ENCODE measurements at places on chromosomes 7 and 10.

DNA sequence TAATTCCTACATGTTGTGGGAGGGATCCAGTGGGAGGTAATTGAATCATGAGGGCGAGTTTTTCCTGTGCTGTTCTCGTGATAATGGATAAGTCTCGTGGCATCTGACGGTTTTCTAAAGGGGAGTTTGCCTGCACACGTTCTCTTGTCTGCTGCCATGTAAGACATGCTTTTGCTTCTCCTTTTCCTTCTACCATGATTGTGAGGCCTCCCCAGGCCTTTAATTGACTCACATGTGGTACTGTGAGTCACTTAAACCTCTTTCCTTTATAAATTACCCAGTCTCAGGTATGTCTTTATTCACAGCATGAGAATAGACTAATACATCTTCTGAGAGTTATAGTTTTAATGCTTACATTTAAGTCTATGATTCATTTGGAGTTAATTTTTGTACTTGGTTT lies 22.6 kb upstream of the CPN1 start:
- H3K27me3 ChIP-seq = no peaks in the 10 kb centered on the region
- no peak overlapping the region for H3K27ac ChIP-seq
- H3K4me1 ChIP-seq = no peaks in the 10 kb centered on the region
- no peaks in the 10 kb centered on the region for H3K36me3 ChIP-seq
- no peak for DNase-seq
- no peak overlapping the region for H3K4me3 ChIP-seq

- no peaks in the 10 kb centered on the region for H3K27me3 ChIP-seq
- H3K36me3 ChIP-seq = no peaks in the 10 kb centered on the region
- H3K27ac ChIP-seq = no peak overlapping the region
- H3K4me3 ChIP-seq = no peak overlapping the region
Observed at GRCh38 chr10:82847242-82847641, 972.2 kb downstream of the NRG3 start.

- no peak for DNase-seq
- H3K4me3 ChIP-seq = no peak overlapping the region
- H3K27me3 ChIP-seq = no peaks in the 10 kb centered on the region
- no peak overlapping the region for H3K27ac ChIP-seq
- no peaks in the 10 kb centered on the region for H3K36me3 ChIP-seq
- H3K4me1 ChIP-seq = peaks cover 3% of the 10 kb centered on the region
Observed at GRCh38 chr10:97708167-97708566, 5.4 kb upstream of the MARVELD1 start.

GRCh38 chr7:25520516-25520915 lies 292.2 kb upstream of the NPVF start:
- H3K4me1 ChIP-seq = no peaks in the 10 kb centered on the region
- DNase-seq = no peak
- no peak overlapping the region for H3K27ac ChIP-seq
- no peaks in the 10 kb centered on the region for H3K27me3 ChIP-seq
- no peak overlapping the region for H3K4me3 ChIP-seq
- H3K36me3 ChIP-seq = no peaks in the 10 kb centered on the region

GRCh38 chr7:3552499-3552898 lies 251.4 kb downstream of the SDK1 start:
- no peaks in the 10 kb centered on the region for H3K27me3 ChIP-seq
- H3K36me3 ChIP-seq = no peaks in the 10 kb centered on the region
- no peak overlapping the region for H3K27ac ChIP-seq
- peaks cover 3% of the 10 kb centered on the region for H3K4me1 ChIP-seq
- H3K4me3 ChIP-seq = no peak overlapping the region

GRCh38 chr7:31051598-31052486 lies at the start of gene ADCYAP1R1:
TSS of gene ADCYAP1R1 (plus strand) at chr7:31052308. CDS start at chr7:31063265, 10,957 bp downstream.
- peaks cover 9% of the 10 kb centered on the region for H3K27me3 ChIP-seq
- H3K27ac ChIP-seq = no peak within 1 kb of the TSS
- no peaks in the 10 kb centered on the region for H3K36me3 ChIP-seq
- DNase-seq = no peak
- peak within 1 kb of the TSS; percentile 61 for H3K4me3 ChIP-seq
- H3K4me1 ChIP-seq = no peaks in the 10 kb centered on the region

GRCh38 chr10:13722747-13723653 lies 136.2 kb downstream of the PRPF18 start:
- no peaks in the 10 kb centered on the region for H3K36me3 ChIP-seq
- no peaks in the 10 kb centered on the region for H3K4me1 ChIP-seq
- H3K27me3 ChIP-seq = no peaks in the 10 kb centered on the region
- H3K27ac ChIP-seq = no peak overlapping the region
- no peak overlapping the region for H3K4me3 ChIP-seq

DNA sequence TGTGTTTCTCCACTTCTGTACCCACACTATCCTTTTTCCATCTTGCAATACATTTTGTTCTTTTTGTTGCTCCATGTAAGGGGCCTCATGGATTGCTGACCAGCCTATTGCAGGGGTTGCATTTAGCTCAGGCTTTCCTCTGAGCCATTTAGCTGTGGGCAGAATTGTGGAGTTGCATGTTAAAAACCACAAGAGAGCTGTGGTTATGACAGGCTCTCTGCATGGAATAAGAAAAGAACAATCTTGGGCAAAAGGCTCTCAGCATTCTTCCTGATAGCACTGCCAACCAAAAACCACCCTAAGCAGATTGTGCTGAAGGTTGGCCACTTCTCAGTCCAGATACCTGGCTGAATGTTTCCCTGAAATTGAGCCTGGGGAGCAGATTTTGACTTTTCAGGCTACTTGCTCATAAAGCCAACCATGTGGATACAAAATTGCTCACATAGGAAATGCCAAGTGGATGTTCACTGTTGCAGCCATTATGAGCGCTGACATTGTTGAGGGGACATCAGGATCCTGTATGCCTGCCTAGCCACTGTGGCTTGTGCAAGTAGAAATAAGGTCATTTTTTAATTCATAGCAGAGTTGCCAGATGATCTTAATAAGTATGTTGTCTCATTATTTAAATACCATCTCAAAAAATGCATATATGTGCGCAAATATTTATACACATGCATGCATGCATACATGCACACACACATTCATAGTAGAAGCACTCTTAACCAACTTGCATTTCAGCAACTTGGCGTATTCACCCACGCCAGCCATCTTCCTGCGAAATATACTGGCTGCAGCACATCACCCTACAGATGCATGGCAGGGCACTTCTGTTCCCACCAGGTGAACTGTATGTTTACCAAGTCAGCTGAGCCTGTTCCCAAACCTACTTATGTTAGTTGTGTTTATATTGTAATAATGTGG lies 695.4 kb downstream of the LRMDA start:
- no peaks in the 10 kb centered on the region for H3K27me3 ChIP-seq
- H3K4me1 ChIP-seq = peaks cover 2% of the 10 kb centered on the region
- H3K27ac ChIP-seq = no peak overlapping the region
- H3K36me3 ChIP-seq = no peaks in the 10 kb centered on the region
- no peak overlapping the region for H3K4me3 ChIP-seq

DNA sequence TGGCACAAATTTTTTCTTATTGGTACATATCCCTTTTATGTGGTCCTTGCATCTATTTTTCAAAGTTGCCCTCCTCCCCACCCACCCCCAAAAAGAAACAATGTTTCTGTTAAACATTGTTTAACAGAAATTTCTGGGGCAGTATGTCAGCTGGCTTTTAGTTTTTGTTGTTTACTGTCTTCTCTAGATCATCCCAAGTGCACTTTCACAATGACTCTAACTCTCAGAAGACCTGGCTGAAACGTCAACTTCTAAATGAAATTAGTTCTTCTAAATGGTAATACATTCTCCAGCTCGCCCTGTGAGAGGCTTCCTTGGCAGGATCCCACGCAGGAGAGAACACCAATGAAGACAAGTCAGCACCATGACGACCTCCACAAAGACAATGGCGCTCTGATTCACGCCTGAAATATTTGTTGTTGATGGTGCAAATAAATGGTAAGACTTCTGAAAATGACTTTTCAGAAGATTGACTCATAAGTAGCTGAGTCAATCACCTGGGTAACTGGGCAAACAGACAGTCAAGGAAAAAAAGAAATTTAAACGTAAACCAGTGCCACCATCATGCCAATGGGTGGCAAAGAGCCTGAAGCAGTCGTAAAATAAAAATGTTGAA lies 293.7 kb downstream of the FZD1 start:
- no peaks in the 10 kb centered on the region for H3K36me3 ChIP-seq
- H3K4me3 ChIP-seq = no peak overlapping the region
- H3K27me3 ChIP-seq = no peaks in the 10 kb centered on the region
- no peak overlapping the region for H3K27ac ChIP-seq
- no peak for DNase-seq

GRCh38 chr7:7424151-7424873 lies 111.4 kb downstream of the COL28A1 start:
- H3K27me3 ChIP-seq = no peaks in the 10 kb centered on the region
- no peaks in the 10 kb centered on the region for H3K36me3 ChIP-seq
- no peak overlapping the region for H3K4me3 ChIP-seq
- H3K27ac ChIP-seq = no peak overlapping the region
- H3K4me1 ChIP-seq = no peaks in the 10 kb centered on the region

DNA sequence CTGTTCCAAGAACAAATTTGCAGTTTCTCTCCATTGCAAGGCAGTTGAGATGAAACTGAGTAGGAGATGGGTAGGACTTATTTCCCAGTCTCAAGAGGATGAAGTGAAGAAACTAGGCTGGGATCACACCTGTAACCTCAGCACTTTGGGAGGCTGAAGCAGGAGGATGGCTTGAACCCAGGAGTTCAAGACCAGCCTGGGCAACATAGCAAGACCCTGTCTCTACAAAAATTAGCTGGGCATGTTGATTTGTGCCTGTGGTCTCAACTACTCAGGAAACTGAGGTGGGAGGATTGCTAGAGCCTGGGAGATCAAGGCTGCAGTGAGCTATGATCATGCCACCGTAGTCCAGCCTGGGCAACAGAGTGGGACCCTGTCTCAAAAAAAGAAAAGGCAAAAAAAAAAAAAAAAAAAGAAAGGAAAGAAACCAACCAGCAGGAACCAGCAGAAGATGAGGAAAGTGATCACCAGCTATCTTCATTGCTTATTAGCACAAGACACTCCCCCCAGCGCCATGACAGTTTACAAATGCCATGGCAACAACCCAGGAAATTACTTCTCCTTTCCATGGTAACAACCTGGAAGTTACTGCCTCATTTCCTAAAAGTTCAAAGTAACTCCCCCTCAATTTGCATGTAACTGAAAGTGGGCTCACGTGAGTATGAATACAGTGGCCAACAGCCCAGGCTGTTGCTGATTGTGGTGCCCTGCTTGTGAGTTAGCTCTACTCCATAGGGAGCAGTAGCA lies 18.3 kb upstream of the ST8SIA6 start:
- no peaks in the 10 kb centered on the region for H3K36me3 ChIP-seq
- H3K4me3 ChIP-seq = no peak overlapping the region

DNA sequence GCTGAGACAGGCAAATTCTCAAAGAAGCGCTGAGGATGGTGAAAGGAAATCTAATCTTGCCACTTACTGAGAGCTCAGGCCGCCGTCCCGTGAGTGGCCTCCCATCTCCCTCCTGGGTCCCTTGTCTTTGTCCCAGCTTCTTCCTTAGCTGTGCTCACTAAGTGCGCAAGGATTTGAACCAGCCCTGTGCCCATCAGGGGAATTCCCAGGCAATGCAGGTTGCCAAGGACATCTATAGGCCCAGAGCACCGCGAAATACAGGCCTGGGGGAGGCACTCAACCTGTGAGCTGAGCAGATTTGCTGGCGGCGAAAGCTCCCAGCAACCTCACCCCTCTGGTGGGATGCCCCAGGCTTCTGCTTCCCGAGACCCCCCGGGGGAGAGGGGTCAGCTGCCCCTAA lies 64.8 kb downstream of the OAT start:
- H3K27ac ChIP-seq = no peak overlapping the region
- no peaks in the 10 kb centered on the region for H3K4me1 ChIP-seq
- H3K27me3 ChIP-seq = no peaks in the 10 kb centered on the region

GRCh38 chr7:137847568-137848050 lies 835 bp upstream of the DGKI start:
- no peak for DNase-seq
- no peaks in the 10 kb centered on the region for H3K36me3 ChIP-seq
- H3K4me1 ChIP-seq = no peaks in the 10 kb centered on the region
- H3K4me3 ChIP-seq = peak overlapping the region; percentile 46
- H3K27ac ChIP-seq = no peak overlapping the region

DNA sequence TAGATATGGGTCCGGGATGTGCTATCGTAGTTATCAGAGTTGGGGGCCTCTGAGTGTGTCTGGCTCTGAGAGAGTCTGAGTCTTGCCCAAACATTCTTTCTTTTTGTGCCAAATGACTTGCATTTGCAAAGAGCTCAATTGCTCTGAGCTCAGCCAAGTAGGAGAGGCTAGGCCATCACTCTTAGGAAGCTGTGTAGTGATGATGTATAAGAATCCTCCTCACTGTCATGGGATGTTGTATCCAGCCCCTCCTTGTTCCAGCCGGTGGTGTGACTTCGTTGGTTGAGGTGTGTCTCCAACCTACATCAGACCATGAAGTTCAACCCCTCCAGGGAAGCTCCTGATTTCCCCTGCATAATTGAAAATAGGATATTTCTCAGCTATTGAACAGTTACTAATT lies 97.5 kb upstream of the NPS start:
- H3K27me3 ChIP-seq = no peaks in the 10 kb centered on the region
- H3K27ac ChIP-seq = no peak overlapping the region
- no peak overlapping the region for H3K4me3 ChIP-seq
- no peak for DNase-seq
- no peaks in the 10 kb centered on the region for H3K36me3 ChIP-seq

DNA sequence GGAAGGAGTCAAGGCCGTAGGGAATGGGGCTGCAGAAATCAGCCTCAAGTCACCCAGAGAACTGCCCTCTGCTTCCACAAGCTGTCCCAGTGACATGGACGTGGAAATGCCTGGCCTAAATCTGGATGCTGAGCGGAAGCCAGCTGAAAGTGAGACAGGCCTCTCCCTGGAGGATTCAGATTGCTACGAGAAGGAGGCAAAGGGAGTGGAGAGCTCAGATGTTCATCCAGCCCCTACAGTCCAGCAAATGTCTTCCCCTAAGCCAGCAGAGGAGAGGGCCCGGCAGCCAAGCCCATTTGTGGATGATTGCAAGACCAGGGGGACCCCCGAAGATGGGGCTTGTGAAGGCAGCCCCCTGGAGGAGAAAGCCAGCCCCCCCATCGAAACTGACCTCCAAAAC lies 50.2 kb upstream of the PDCD4 start:
- 0 out of 2 replicates have a peak, but pooled peaks cover 1% of the 10 kb centered on the region for H3K4me1 ChIP-seq
- H3K27ac ChIP-seq = no peak overlapping the region

GRCh38 chr7:64558781-64559180 lies 4.1 kb downstream of the ZNF680 start:
- H3K36me3 ChIP-seq = no peaks in the 10 kb centered on the region
- no peak for DNase-seq
- H3K27ac ChIP-seq = no peak overlapping the region
- H3K27me3 ChIP-seq = no peaks in the 10 kb centered on the region
- H3K4me3 ChIP-seq = no peak overlapping the region

All from iPS DF 6.9 (cell line).